Activated naive CD4-positive, alpha-beta T cell treated with Interleukin-2 at 50 U/mL for 16 hours (primary cell): ENCODE measurements at places on chromosomes 12 and 14.

DNA sequence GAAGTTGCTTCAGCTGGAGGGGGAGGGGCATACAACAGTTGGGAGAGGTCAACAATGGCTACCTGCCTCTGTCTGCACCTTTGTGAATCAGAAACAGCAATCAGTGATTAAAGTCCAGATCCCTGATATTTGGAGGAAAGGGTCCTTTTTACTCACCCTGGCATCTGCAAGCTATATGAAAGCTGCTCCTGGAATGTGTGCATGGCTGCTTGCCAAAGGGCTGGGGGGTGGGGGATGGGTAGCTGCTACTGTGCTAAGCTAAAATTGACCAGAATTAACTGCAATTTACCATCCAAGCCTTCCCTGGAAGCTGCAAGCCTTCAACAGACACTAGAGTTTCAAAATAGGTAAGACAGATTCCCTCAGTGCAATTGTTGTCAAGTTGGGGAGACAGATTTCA, 13.5 kb upstream of the GTF2A1 start:
- no peak for DNase-seq

DNA sequence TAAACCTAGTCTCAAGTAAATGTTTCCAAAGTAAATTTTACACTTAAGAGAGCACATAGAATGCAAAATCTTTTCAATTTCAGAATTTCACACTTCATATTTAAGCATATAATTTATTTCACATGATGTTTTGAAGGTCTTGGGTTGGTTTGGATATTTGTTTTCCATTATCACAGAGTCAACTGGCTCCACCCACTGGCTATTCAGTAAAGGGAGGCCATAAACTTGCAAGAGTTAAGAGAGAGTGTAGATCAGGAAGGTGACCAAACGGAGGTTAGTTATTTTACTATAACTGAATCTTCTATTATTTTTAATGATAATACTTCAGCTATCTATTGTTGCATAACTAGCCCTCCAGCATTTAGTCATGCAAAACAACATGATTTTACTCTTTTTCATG, 6.2 kb upstream of the CPNE8 start:
- DNase-seq, result no peak

GRCh38 chr12:49089821-49090773, 4.5 kb downstream of the DHH start:
- peak; percentile 48 for DNase-seq

DNA sequence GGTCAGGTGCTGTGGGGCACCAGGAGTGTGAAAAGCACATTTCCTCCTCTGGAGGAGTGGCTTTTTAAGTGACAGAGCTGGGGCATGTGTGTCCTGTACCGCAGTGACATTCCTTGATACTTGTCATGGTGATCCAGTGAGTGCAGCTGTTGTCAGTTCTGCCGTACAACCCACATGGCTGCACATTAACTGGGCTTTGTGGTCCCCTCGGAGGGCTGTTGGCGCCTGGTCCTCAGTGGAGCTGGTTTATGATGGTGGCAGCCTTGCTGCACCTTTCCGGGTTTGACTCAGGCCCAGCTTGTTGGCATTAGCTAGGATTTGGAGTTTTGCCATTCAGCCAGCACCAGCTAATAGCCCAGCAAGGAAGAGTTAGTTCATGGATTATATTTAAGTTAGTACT, 77.0 kb downstream of the SLC25A47 start:
- no peak for DNase-seq

DNA sequence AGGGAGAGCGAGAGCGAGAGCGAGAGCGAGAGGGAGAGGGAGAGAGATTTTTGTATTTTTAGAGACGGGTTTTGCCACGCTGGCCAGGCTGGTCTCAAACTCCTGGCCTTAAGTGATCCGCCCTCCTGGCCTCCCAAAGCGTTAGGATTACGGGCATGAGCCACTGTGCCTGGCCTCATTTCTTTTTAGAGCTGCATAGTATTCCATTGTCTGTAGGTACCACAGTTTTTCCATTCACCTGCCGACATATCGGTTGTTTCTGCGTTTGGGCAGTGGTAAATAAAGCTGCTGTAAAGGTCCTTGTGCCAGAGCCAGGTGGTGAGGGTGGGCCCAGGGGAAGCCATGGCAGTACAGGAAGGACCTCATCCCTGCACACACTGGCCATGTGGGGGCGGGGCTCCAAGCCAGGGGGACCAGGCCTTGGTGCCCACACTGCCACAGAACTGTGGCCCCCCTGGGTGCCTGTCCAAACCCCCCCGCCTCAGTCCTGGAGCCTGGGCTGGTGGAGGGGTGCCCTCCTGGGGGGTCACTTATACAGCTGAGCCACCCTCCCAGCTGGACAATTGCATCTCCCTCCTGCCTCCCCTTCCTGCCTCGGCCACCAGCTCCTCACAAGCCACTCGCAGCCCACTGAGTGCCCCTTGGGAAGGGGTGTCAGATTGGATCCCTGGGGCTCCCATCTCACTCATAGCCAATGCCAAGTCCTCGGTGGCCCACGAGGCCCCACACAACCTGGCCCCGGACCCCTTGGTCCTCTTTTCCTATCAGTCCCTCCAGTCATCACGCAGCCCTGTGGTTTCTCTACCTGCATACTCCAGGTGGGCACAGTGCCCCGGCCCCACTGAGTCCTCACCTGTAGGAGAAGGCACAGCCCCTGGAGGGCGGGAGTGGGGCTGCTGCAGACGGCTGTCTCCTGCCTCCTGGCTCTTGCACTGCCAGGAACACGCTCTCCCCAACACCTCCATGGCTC, 1.7 kb upstream of the PUS1 start:
- no peak for DNase-seq

- no peak for DNase-seq
Observed at GRCh38 chr14:95920769-95921438, 44.3 kb downstream of the TUNAR start.

- DNase-seq, result no peak
Observed at GRCh38 chr12:46686267-46686942, 139.4 kb downstream of the SLC38A4 start.

- DNase-seq, result no peak
Observed at GRCh38 chr12:110687396-110688169, 1.3 kb downstream of the HVCN1 start.

DNA sequence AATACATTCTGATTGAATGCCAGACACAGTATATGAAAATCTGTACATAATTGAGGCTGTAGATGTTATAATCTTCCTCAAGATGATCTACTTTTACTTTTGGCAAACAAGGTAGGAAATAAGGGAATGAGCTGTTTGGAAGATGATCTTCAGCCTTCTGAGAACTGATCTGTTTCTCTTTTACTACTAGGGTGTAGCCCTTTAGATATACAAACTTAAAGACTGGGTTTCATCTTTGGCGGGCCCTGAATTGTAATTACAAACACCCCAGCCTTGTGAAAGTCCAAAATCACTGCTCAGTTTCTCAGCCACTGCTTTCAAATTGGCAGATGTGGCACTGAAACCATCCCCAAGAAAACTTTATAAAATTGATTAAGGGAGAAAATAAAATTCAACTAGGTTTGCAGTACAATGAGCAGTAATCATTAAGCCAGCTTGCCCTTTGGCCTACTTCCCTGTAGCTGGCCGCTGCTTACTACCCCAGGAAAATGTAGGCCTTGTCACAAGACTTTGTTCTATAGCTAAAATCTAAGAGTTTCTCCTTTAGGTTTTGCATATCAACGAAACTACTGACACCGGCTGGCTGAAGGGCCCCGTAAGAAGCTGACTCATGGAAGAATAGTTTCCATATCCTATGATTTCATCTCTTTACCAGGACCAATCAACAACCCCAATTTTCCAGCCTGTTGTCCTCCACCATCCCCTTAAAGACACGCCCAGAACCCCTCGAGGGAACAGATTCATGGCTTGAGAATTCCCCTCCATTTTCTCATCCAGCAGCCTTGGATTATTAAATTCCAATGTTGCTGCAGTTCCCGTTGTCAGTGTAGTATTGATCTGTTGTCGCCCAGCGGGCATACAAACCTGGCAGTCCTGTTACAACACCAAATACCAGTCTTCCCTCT, 210.8 kb downstream of the PCNX1 start:
- no peak for DNase-seq

DNA sequence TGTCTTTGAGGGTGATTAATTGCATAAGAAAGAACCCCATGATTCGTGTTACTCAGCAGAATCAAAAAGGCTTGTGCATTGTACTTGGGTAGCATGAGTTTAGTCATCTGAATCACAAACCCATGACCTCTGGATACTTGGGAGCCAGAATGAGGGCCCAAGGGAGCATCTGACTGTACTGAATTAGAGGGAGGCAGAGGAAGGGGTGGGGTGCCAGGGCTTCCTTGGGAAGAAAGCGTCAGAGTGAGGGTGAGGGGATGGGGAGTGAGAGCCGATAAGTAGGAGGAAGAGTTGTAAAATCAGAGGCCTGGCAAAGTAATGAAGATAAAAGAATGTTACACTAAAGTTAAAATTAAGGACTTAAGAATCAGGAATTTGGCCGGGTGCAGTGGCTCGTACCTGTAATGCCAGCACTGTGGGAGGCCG, 29.8 kb downstream of the GPRC5D start:
- no peak for DNase-seq

- DNase-seq, result no peak
Observed at GRCh38 chr14:38873941-38874612, 229.0 kb downstream of the SEC23A start.

DNA sequence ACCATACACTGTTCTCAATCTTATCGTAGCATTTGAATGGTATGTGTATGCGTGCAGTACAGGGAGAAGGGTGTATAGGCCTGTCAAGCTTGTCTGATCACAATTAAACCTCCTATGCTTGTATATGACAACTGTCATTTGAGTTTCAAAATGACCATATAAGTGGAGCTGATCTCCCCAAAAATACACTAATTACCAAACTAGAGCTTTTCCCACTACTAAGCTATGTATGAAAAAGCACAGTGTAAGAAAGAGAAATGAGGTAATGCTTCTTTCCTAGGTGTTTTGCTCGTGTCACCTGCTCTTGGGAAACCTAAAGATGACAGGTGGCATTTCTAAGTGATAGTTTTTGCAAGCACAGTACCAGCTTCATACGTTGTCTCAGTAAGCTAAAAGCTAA, 1.1 kb upstream of the STK38L start:
- DNase-seq, result no peak
